ENCODE measurements at places on chromosomes 16 and 17. TPM values are rescaled to one million over a fixed set of nuclear protein-coding genes. Genes with fewer than 3 reads are reported as not detected.
A peak's percentile ranks its signal among the peaks of the same experiment; 100 is the strongest.

DNA sequence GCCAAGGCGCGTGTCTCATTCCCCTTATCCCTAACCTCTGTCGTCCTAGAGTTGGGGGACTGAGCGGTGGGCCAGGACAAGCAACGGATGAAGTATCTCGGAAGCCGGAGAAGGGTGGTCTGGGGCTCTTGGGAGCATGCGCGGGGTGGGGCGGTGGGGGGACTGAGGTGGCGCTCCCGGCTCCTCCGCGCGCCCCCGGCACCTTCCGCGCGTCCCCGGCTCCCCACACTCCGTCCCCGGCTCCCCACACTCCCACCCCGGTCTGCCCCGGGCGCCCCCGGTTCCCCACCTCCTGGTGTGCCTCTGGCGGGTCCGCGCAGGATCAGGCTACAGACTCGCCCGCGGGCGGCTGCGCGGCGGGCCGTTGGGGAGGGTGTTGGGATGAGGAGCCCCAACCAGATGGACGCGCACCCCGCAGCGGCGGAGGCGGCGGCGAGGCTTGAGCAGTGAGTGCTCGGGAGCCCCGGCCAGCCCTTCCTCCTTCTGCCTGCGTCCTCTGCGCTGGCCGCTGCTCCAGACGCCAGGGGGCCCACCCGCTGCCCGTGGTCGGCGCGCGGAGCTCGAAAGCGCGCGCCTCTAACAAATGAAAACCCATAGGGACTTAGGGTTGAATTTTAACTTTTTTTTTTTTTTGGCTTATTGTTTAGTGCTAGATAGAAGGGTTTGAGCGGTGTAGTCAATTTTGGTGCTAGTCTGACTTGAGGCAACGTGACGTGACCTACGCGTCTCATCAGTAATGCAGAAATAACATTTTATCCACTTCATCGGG is 5.6 kb upstream of the CRYM start:
- DNase-seq, result peak; percentile 78

IL32 gene
- total RNA-seq, result 57.8 TPM

ZNF423 gene
- total RNA-seq, result 8.8 TPM

GRCh38 chr17:53736516-53737240 is 86.0 kb upstream of the KIF2B start:
- DNase-seq, result no peak

GRCh38 chr16:66959704-66960161 is 1.3 kb upstream of the CES3 start:
- peak; percentile 78 for DNase-seq

CACNA1H gene
- total RNA-seq, result 6.0 TPM

BCAS3 gene
- 13.3 TPM for total RNA-seq

BCL6B gene
- total RNA-seq, result 14.0 TPM

- peak; percentile 87 for DNase-seq
These were observed 1.1 kb upstream of the MLLT6 start for GRCh38 chr17:38703742-38704605.

PYY gene
- not detected for total RNA-seq

- DNase-seq, result no peak
These were observed 473 bp downstream of the SUPT6H start for GRCh38 chr17:28662527-28662829.

GRCh38 chr17:14670861-14671260 is 370.0 kb downstream of the HS3ST3B1 start:
- DNase-seq, result no peak

- no peak for DNase-seq
These were observed 41.5 kb upstream of the ETV4 start for GRCh38 chr17:43587647-43588046.

DNA sequence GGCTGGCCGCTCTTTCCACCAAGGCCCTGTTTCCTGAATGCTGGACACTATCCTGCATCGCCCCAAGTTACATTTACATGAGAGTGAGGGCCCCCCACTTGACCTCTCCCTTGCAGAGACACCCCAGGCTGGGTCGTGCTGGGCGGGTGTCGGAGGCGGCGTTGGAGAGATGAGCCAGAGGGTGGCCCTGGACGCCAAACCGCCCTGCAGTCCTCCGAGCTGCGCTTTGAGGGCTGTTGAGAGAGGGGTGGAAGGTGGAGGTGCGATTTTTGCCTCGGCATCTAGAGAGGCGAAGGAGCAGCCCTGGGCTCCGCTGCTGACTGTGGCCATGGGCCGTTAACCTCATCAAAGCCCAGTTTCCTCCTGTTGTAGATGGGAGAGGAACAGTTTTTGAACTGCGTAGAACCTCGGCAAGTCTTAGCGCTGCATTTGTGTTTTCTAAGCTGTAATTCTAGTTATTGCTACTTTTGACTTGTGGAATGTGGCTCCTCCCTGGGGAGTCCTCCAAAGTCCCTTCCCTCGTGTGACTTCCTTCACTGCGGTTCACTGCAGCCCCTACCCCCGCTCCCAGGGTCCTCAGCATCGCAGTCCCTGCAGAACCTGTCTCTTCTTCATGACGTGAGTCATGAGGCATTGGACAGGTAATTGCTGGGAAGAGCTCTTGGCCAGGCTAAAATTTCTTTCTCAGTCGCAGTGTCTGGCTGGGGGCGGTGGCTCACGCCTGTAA is 986 bp upstream of the ELOB start:
- no peak for DNase-seq

DNA sequence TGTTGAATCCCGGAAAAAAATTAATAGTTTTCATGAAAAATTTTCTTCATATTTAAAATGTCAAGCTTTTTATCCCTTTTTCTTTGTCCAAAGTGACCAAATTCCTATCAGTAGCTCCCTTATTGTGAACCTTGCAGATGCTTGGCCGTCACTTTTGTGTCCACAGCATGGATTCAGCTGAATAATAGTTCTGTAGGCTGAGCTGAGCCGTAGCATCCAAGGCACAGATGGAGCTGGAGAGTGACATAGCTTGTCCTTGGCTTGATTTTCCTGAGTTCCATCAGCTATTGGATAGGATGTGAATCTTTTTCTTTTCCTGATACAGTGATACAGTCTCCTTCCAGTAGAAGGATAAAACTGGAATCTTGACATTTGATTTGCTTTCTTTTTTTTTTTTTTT is 3.6 kb downstream of the NUP85 start:
- DNase-seq, result no peak

- no peak for DNase-seq
These were observed 13.3 kb upstream of the RAI1 start for GRCh38 chr17:17667947-17668346.

DNA sequence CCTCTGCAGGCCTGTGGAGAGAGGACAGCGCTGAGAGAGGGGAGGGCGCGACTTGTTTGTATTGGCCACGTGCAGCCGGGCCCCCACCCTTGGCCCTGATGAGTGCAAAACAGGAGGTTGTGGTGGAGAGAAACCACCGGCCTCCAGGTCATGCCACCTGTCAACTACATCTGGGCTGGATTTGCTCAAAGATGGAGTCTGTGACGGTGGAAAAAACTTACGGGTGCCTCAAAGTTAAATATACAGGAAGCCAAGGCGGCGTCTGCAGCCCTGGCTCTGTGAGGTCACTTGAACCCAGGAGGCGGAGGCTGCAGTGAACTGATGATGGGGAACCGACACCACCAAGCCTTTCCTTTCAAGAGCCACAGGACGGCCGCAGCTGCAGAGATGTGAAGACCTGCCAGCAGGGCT is 15.7 kb downstream of the C16orf74 start:
- no peak for DNase-seq

XYLT1 gene
- total RNA-seq, result 1.8 TPM

NHLRC4 gene
- total RNA-seq, result 0.57 TPM

DNA sequence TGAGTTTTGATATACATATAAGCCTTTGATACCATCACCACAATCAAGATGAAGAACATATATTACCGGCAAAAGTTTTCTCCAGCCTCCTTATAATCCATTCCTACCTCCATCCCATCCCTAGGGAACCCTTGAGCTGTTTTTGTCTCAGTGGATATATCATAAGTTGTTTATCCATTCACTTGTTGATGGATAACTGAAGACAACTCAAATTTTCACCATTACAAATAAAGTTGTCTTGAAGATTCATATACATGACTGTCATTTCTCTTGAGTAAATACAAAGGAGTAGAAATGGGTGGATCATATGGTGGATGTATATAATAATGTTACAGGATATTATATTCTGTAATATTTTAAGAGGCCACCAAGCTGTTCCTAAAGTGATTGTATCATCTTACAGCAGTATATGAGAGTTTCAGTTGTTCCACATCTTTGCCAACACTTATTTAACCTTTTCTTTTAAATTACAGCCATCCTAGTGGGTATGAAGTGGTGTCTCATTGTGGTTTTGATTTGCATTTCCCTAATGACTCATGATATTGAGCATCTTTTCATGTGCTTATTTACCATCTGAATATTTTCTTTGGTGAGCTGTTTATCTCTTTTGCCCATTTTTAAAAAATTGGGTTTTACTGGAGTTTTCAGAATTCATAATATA is 17.4 kb downstream of the NF1 start:
- DNase-seq, result no peak

MAP2K6 gene
- 3.8 TPM for total RNA-seq

DNA sequence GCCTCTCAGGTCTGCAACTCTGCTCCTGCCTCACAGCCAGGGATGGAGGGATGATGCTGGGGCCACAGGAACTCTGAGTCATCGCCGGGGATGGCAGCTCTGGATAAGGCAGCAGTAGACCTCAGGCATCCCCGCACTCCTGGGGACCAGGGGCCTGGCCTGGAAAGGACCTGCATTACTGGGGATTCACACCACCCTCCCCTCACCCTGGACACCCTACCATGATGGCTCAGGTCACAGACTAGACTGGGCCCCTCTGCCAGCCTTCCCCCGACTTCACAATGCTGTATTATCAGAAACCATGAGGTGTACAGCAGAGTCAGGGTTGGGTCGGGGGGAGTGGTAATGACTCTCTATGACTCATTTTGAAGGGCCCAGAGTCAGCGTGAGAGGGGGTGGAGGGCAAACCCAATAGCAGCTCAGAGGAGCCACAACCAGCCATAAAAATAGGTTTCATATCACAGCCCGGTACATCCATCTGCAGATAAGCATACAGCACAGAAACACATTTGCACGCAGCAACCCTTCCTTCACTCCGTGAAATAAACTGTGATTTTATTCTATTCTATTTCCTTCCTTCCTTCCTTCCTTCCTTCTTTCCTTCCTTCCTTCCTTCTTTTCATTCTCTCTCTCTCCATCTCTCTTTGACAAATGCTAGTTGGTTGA is 28.8 kb downstream of the DYNLRB2 start:
- DNase-seq, result no peak

- no peak for DNase-seq
These were observed 113.0 kb upstream of the PLCG2 start for GRCh38 chr16:81666113-81666512.

DNA sequence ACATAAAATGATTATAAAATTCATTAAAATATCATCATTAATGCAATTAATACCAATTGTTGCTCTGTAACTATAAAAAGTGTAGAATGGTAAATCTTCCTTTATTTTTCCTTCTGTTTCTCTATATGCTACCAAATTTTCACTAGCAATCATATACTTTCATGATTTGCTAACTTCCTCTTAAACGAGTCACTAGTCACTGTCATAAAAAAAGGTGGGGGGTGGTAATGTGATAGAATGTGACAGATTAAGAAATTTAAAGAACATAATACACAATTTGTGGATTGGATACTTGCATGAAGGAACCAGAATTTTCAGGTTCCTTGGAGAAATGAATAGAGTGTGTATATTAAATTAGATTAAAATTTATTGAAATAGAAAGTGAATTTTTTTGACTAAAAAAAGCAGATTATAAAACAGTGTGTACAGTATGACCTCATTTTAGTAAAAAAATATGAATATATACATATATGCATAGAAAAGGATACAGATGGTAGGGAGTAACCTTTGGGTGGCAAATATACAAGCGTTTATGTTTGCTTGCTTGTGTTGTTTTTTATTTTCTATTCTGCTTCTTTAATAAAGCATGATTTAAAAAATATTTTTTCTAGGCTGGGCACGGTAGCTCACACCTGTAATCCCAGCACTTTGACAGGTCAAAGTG is 56.7 kb upstream of the C17orf78 start:
- no peak for DNase-seq

CA7 gene
- total RNA-seq, result not detected

DNA sequence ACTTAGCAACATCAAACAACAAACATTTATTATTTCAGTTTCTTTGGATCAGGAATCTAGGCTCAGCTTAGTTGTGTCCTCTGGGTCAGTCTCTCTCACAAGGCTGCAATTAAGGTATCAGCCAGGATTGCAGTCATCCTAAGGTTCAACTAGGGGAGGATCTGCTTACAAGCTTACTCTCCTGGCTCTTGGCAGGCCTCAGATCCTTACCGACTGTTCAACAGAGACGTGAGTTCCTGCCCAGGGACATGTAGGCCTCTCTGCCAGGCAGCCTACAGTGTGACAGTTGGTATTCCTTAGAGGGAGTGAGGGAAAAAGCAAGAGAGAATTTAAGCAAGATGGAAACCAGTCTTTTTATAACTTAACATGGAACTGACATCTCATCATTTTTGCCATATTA is 294.0 kb downstream of the ZFHX3 start:
- no peak for DNase-seq

DNA sequence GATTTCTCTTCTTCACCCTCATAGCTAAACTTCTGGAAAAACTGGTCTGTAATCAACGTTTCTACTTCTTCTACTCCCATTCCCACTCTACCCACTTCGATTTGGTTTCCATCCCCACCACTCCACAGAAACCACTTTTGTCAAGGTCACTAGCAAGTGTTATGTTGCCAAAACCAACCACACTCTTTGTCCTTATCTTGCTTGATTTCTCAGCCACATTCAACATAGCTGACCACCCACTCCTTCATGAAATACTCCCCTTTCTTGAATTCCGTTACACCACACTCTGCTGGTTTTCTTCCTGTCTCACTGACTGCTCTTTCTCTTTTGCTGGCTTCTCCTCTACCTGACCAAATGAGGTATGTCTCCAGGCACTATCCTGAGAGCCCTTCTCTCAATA is 11.9 kb downstream of the IKZF3 start:
- DNase-seq, result no peak

WNT3 gene
- 1.0 TPM for total RNA-seq

GRCh38 chr17:4545217-4545951 is 9.8 kb downstream of the MYBBP1A start:
- peak; percentile 67 for DNase-seq

DNA sequence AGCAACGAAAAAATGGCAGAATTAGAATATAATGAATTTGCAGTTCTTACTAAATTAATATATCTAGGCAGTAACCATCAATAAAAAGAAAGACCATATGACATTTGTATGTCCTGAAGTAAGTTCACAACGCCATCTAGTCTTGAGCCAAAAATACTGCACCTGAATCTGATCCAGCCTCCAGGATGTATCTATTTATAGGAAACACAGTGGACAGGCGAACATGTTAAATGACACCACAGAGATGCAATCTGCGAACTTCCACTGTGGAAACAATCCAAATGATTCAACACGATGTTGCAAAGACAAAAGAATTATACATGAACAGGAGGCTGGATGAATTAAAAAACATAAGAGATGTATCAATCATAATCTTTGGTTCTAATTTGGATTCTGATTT is 197.6 kb downstream of the CDH13 start:
- DNase-seq, result no peak

- no peak for DNase-seq
These were observed 3.4 kb downstream of the CAMKK1 start for GRCh38 chr17:3889325-3890012.

GRCh38 chr17:4951486-4951885 is 567 bp downstream of the ENO3 start:
- DNase-seq, result no peak
